ENCODE measurements at places on chromosomes 16 and 17. TPM values are rescaled to one million over a fixed set of nuclear protein-coding genes. Genes with fewer than 3 reads are reported as not detected.

GRCh38 chr16:20729141-20729540 lies 12.5 kb downstream of the THUMPD1 start:
- no peak for DNase-seq

DNA sequence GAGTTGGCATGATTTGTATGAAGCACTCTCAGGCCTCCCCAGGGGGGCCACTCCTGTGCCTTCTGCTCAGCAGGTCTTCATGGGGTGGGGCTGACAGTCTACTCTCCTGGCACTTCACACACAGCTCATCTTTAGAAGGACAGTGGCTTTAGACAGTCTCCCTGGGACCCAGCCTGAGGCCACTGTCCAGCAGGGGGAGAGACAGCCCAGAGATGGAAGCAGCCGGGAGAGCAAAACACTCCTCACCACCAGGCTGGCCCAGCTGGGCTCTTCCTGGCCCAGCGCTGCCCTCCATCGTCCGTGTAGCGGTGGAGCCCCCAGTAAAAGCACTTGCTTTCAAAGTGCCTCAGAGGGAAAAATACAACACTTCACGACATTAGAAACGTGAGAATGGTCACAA lies 62.0 kb upstream of the CRHR1 start:
- no peak for DNase-seq

DNA sequence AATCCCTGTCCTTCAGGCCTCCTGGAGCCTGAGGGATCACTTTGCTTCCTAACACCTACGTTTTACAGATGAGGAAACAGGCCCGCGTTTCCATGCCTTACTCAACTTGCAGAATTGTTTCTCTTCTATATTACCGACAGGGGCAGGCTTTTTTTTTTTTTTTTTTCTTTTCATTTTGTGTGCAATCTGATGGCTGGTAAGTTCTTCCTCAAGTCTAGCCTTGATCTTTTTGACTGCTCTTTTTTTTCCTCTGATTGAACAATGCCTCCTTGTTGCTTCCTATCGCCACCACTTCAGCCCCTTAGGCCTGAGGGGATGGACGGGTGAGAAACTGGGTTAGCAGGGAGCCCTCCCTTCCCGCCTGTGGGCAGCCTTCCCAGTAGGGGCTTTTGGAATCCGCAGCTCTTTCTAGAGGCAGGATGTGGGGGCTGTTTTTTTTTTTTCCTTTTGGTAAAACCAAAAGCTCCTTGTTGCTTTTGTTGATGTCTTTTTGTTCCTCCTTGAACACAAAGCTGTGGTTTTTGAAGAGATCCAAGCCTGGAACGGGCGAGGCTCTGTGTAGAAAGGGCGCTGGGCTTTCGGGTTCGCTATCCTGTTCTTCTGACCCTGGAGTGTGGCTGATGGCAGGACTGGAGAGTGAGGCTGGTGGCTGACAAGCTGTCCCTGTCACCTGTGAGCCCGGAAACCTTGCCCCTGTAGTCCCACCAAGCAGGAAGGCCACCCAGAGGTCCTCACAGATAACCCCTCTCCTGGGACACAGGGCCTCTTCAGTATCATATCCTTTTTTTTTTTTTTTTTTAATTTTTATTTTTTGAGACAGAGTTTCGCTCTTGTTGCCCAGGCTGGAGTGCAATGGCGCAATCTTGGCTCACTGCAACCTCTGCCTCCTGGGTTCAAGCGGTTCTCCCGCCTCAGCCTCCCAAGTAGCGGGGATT lies 14.0 kb downstream of the LASP1 start:
- no peak for DNase-seq

GRCh38 chr17:50505591-50506130 lies 2.6 kb upstream of the MYCBPAP start:
- DNase-seq = no peak

Gene CTRB1
- total RNA-seq = not detected

Gene KRTAP2-1
- total RNA-seq = not detected

All from A172 (cell line).